T-helper 1 cell treated with Interleukin-12 subunit alpha and Interleukin-12 subunit beta and Interleukin-4 antibody, amounts not matched to agents 30 ng/mL and 1 ng/mL, for 36 hours (primary cell): ENCODE measurements at places on chromosomes 3 and 15. TPM values are rescaled to one million over a fixed set of nuclear protein-coding genes. Genes with fewer than 3 reads are reported as not detected.

The RCCD1 gene
- 21.9 and 22.1 TPM in 2 replicates for total RNA-seq

The LRRC49 gene
- total RNA-seq = 0.29 TPM in 1 of 2 replicates, not detected in the other

The SELENOK gene
- total RNA-seq = 59.9 and 66.6 TPM in 2 replicates

The LRRC3B gene
- total RNA-seq = not detected in 2 replicates

The PPM1L gene
- 5.4 and 6.3 TPM in 2 replicates for total RNA-seq

The MST1R gene
- 3.7 and 4.8 TPM in 2 replicates for total RNA-seq

The GOLGA6L7 gene
- not detected in 2 replicates for total RNA-seq

The KLF15 gene
- not detected in 2 replicates for total RNA-seq

The TGFBR2 gene
- total RNA-seq = 58.3 and 58.7 TPM in 2 replicates

The ADAMTS17 gene
- 2.1 and 3.2 TPM in 2 replicates for total RNA-seq

The UBE3A gene
- total RNA-seq = 81.1 and 91.8 TPM in 2 replicates

The C2CD4B gene
- total RNA-seq = 0.17 and 0.24 TPM in 2 replicates

The ZBTB47 gene
- 1.7 and 2.0 TPM in 2 replicates for total RNA-seq

The PAK6 gene
- 0.22 and 0.37 TPM in 2 replicates for total RNA-seq

The SLC22A13 gene
- total RNA-seq = 0.71 and 0.78 TPM in 2 replicates

The STRC gene
- total RNA-seq = 0.44 and 0.46 TPM in 2 replicates

The GRAMD1C gene
- total RNA-seq = 0.51 and 0.59 TPM in 2 replicates

The FBLN2 gene
- total RNA-seq = not detected in 2 replicates

The C3orf80 gene
- 0.17 TPM in 1 of 2 replicates, not detected in the other for total RNA-seq

The C3orf49 gene
- not detected in 2 replicates for total RNA-seq

The GRK7 gene
- total RNA-seq = not detected in 2 replicates

The TAGLN3 gene
- total RNA-seq = 0.66 and 0.73 TPM in 2 replicates

The CHST14 gene
- 11.5 and 12.2 TPM in 2 replicates for total RNA-seq

The CISH gene
- 479 and 481 TPM in 2 replicates for total RNA-seq

The CCR1 gene
- 78.2 and 80.0 TPM in 2 replicates for total RNA-seq

The CPLX3 gene
- 0.91 and 1.4 TPM in 2 replicates for total RNA-seq

The SYNPR gene
- total RNA-seq = not detected in 2 replicates

The ABTB1 gene
- total RNA-seq = 21.6 and 23.9 TPM in 2 replicates

The ANKRD34C gene
- total RNA-seq = not detected in 2 replicates

The LDHAL6B gene
- not detected in 2 replicates for total RNA-seq

The IMPG2 gene
- 0.51 and 0.54 TPM in 2 replicates for total RNA-seq

The CLSTN2 gene
- total RNA-seq = 0.05 TPM in 1 of 2 replicates, not detected in the other

The CKMT1A gene
- total RNA-seq = not detected in 2 replicates

The SNX22 gene
- total RNA-seq = 0.37 and 0.51 TPM in 2 replicates

The CCDC39 gene
- not detected in 2 replicates for total RNA-seq

The HIGD2B gene
- 0.20 TPM in 2 replicates for total RNA-seq

The ARNT2 gene
- total RNA-seq = not detected in 2 replicates

The SRGAP3 gene
- 1.3 and 1.6 TPM in 2 replicates for total RNA-seq
